Lung (tissue), 17 donors: ENCODE measurements at places on chromosomes 12 and 14. TPM values are rescaled to one million over a fixed set of nuclear protein-coding genes. Genes with fewer than 3 reads are reported as not detected.

DNA sequence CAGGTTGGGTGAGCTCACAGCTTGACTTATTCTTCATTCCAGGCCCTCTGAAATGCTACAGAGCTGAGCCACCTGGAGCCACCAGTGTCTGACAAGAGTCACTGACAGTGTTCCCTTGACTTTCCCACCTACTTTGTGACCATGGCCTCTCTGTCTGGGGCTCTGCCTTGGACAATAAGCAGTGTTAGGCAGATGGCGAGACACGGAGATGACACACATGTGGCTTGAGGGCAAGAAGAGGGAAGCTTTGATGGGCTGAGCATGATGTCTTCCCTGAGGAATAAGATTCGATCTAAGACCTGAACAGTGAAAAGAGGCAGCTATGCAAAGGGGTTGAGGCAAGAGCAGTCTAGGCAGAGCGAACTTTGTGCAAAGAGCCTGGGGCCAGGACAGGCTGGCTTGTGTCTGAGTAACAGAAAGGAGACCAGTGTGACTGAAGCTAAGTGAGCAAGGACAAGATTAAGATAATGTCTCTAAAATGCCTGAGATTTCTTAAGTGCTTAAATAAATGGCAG is 105.5 kb downstream of the NUAK1 start:
- no peaks in the 10 kb centered on the region for H3K36me3 ChIP-seq
- no peak overlapping the region for H3K27ac ChIP-seq
- H3K4me3 ChIP-seq: no peak overlapping the region

- no peaks in the 10 kb centered on the region for H3K4me1 ChIP-seq
- H3K4me3 ChIP-seq: no peak overlapping the region
- H3K27ac ChIP-seq: no peak overlapping the region
- DNase-seq: no peak
- no peaks in the 10 kb centered on the region for H3K27me3 ChIP-seq
Observed at GRCh38 chr14:72387726-72388125, 455.5 kb downstream of the RGS6 start.

DNA sequence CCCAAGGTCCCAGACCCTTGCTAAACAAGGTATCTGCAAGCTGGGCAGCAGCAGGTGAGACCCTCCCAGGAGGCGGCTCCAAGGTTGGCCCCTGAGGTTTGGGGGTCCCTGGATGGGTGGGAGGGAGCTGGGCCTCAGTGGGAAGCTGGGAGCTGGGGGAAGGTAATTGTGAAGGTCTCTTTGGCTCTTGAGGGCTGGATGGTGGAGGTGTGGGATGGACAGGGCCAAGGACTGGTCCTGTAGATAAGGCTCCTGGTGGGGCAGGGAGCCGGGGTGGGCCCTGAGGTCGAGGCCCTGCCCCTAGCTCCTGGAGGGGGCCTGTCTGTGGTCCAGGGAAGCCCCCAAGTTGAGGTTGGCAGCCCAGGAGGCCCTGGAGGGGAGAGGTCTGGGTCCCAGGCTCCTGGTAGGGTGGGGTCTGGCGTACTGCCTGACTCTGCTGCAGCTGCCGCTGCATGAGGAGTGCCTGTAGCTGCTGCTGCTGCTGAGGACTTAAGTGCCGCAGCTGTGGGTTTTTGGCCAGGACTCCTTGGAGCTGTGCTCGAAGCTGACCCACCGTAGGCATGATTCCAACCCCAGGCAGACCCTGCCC is 13.1 kb upstream of the PRKAG1 start:
- H3K27me3 ChIP-seq: no peaks in the 10 kb centered on the region
- H3K36me3 ChIP-seq: peaks cover 16% of the 10 kb centered on the region
- H3K4me1 ChIP-seq: no peaks in the 10 kb centered on the region
- H3K4me3 ChIP-seq: no peak overlapping the region
- DNase-seq: no peak

GRCh38 chr12:65742018-65743010 is 82.0 kb upstream of the HMGA2 start:
- H3K4me1 ChIP-seq: no peaks in the 10 kb centered on the region
- DNase-seq: peak; percentile 84
- no peaks in the 10 kb centered on the region for H3K36me3 ChIP-seq

DNA sequence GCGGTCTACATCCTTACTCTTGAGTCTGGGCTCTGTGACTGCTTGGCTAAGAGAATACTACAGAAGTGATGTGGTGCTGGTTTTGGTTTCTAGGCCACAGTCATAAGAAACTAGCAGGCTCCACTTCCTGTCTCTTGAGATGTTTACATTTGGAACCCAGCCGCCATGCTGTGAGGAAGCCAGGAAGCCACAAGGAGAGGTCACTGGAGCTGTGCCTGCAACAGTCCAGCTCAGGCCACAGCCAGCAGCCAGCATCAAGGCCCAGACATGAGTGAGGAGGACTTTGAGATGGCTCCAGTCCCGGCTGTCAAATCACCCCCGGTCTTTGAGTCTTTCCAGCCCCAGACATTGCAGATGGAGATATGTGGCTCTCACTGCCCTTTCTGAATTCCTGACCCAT is 12.9 kb upstream of the FAM181A start:
- H3K27ac ChIP-seq: no peak overlapping the region
- no peaks in the 10 kb centered on the region for H3K4me1 ChIP-seq
- no peak for DNase-seq

DNA sequence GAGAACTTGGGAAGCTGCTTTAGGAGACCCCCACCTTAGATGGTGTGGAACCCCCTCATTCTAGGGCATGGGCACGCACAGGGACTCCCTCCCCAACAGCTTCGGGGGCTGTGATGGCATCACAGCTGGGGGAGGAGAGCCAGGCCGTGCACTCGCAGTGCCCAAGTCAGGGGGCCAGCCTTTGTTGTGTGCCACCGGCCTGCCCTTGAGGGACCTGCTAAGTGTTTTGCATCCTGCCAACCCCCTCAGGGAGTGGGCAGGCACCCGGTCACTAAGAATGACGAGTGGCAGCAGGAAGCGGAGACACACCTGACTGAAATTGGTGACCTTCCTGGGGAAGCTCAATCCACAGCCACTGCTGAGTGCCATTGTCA is 334.9 kb upstream of the SFSWAP start:
- H3K27me3 ChIP-seq: peaks cover 4% of the 10 kb centered on the region
- no peak overlapping the region for H3K4me3 ChIP-seq
- H3K27ac ChIP-seq: no peak overlapping the region
- H3K4me1 ChIP-seq: no peaks in the 10 kb centered on the region
- no peaks in the 10 kb centered on the region for H3K36me3 ChIP-seq
- DNase-seq: no peak

GRCh38 chr14:89283327-89284060 is 133.5 kb downstream of the FOXN3 start:
- H3K27ac ChIP-seq: no peak overlapping the region
- no peak overlapping the region for H3K4me3 ChIP-seq
- no peaks in the 10 kb centered on the region for H3K27me3 ChIP-seq
- H3K4me1 ChIP-seq: no peaks in the 10 kb centered on the region
- H3K36me3 ChIP-seq: peaks cover 3% of the 10 kb centered on the region

DNA sequence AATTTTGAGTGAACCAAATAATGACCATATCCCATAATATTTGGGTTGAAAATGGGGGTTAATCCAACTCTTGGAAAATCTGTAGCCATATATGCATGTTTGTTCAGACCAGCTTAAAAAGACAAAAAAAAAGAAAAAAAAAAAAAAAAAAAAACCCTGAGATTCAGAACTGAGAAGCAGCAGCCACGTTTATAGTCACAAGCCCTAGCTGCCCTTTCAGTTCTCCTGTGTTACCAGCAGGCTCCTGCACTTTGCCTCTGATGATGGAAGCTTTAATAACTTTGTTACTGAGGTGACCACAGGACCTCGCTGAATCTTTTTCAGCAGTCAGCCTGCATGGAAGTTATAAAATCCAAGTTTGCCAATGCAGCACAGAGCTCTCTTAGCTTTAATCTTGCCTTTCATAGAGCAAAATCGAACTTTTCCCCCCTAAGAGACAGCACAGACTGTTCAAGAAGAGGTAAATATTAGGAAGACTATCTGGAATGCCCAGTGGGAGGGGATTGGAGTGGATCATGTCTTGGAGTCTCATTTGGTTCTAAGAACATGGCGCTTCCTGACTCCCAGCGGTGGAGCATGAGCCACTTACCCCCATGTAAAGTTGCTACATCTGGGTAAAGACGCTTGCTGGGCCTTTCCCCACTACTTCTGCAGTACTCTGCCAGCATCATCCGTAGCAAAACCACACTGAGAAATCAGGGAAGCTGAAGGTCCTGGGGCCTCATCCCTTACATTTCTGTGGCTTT is 20.6 kb downstream of the GNG2 start:
- no peaks in the 10 kb centered on the region for H3K36me3 ChIP-seq
- H3K27ac ChIP-seq: no peak overlapping the region
- H3K27me3 ChIP-seq: no peaks in the 10 kb centered on the region
- H3K4me1 ChIP-seq: peaks cover 22% of the 10 kb centered on the region

- H3K4me1 ChIP-seq: no peaks in the 10 kb centered on the region
- no peaks in the 10 kb centered on the region for H3K27me3 ChIP-seq
- no peak overlapping the region for H3K27ac ChIP-seq
- no peaks in the 10 kb centered on the region for H3K36me3 ChIP-seq
- no peak for DNase-seq
Observed at GRCh38 chr12:79522989-79523386, 167.8 kb downstream of the PAWR start.

- no peaks in the 10 kb centered on the region for H3K4me1 ChIP-seq
- H3K27ac ChIP-seq: no peak overlapping the region
- DNase-seq: no peak
- peaks cover 6% of the 10 kb centered on the region for H3K36me3 ChIP-seq
- H3K27me3 ChIP-seq: no peaks in the 10 kb centered on the region
Observed at GRCh38 chr14:71721791-71722190, 210.4 kb upstream of the RGS6 start.

Gene OAS1
- 21.2 TPM for total RNA-seq

Gene DAD1
- 164 TPM for total RNA-seq

Gene KLRC1
- total RNA-seq: 2.5 TPM

Gene SOAT2
- total RNA-seq: 0.21 TPM

Gene CLECL1
- total RNA-seq: 0.74 TPM

Gene RSRC2
- 50.2 TPM for total RNA-seq

Gene DYRK2
- 34.9 TPM for total RNA-seq

Gene SIX6
- total RNA-seq: not detected

Gene ANO2
- 11.3 TPM for total RNA-seq
